Heart right ventricle (tissue), 16 donors: ENCODE measurements at places on chromosomes 12 and 14.

GRCh38 chr12:118528625-118529024 is 152.3 kb downstream of the SUDS3 start:
- DNase-seq, result no peak

DNA sequence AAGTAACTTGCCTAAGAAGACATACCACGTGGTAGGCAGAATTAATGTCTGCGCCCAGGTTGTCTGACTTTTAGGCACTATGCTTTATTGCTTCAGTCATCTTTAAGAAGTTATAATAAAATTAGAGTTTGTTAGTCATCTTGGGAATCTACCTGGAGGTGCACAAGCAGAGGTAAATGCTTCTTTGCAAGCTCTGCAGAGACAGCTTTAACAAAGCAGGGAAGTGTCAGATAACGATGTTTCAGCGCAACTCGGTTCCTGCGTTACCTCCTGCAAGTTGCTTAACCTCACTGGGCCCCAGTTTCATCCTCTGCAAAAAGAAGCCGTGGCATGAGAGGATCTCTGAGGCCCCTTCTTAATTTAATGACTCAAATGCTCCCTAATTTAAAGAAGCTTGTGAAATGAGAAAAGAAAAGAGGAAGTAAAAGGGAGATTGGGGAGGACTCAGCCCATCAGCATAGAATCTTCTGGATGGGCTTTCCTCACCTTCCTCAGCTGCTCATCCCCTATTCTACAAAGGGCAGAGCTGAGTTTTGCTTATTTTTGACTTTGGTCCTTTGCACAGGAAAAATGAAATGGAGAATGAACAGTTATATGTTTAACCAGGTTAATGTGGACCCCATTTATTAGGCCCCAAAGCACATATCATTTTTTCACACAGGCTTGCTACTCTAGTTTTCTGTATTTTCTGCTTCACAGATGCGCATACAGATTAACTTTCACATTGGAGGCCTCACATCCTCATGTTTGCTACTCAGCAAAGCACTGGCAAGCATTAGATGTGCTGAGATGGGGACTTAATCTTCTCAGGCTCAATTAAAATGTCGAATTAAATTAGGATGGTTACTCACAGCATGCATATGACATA is 5.1 kb downstream of the ARHGDIB start:
- no peak for DNase-seq

DNA sequence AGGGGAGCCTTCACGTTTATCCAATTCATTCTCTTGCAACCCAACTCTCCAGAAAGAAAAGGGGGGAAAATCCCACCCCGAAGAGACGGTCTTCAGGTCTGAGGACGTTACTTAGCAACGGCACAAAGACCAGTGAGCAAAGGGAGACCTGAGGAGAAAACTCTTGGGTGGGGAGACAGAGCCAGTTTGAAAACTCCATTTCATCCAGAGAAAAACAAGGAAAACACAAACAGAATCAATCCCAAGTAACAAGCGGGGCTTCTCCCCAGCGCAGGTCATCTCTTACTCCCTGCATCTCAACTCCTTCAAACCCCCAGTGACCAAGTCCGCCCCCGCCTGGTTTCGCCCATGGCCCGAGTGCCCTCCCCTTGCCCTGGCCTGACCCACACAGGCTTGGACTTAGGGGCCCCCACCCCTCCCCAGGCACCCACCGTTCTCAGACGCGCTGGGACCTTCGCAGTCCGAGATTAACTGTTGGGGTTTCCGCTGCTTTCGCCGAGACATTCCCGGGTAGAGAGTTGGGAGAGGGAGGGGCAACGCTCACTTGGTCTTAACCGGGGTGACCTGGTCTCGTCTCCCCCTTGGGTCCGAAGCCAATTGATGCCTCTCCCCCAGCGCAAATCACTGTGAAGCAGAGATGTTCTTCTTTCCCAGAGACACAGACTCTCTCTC is 10.4 kb upstream of the SALL2 start:
- DNase-seq, result no peak

DNA sequence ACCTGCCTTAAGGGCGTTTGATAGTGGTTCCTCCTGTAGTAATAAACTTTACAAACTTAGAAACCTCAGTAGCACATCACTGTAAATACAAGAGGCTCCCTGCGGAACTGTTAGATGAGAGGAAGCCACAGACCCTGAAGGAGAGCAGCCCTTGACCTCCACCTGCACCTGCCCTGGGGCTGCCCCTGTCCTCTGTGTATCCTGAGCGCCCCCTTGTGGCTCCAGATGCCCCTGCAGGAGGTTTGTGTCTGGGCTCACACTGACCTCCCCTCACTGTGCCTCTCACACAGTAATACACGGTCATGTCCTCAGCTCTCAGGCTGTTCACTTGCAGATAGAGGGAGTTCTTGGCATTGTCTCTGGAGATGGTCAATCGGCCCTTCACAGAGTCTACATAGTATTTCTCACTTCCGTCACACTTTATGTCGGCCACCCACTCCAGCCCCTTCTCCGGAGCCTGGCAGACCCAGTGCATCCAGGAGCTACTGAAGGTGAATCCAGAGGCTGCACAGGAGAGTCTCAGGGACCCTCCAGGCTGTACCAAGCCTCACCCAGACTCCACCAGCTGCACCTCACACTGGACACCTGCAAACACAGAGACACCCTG is 1059.8 kb downstream of the TMEM121 start:
- DNase-seq, result no peak

GRCh38 chr14:30550335-30550734 is 8.6 kb upstream of the G2E3 start:
- no peak for DNase-seq
